ENCODE measurements at places on chromosomes 16 and 17.

- DNase-seq: no peak
Measured at GRCh38 chr17:78918979-78919378, 6.2 kb downstream of the TIMP2 start.

DNA sequence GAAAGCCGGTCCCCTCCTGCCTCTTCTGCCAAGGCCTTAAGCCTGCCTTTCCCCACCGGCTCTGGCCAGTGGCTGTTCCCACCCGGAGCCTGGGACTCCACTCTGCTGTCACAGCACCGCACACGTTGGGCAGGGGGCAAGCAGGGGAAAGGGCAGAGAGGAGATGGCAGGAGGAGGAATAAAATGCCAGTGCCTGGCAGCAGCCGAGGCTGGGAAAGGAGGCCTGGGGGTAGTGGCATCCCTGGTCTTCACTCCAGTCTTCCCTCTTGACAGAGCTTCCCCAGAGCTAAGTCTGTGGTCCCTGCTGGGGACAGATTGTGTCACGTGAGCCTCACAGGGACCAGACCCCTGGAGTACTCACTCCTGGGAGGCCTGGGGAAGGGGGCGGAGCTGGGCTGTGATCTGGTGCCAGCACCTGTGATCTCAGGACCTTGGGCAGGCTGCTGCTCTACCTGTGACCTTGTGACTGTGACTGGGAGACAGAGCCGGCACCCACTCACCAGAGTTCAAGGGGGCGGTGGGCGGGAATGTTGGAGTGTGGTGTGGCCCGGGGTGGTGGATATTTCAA lies 97.2 kb upstream of the GSE1 start:
- no peak for DNase-seq

- DNase-seq: no peak
Measured at GRCh38 chr17:14161419-14161818, 75.2 kb downstream of the CDRT15 start.

- no peak for DNase-seq
Measured at GRCh38 chr16:69438465-69438864, 14.0 kb downstream of the CYB5B start.

DNA sequence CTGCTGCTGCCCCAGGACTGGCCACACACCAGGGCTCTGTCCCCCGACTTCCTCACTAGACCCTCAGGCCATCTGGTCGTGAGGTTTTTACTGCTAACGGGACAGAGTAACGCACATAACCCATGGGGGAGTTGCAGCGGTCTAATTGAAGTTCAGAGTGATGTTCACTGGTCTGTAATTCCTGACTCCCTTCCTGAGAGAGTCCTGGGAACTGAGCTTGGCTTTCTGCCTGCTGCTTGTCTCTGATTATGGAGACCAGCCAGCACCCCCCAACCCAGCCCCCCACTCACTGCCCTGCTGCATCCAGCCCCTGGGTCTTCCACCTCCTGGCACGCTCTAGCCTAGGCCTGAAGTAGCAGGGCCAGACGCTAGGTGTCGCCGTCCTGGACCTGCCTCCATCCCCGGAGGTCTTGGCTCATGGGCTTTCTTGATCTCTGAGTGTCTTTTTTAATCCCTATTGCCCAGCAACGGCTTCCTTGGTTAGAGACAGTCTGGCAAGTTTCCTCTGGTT lies 192.9 kb downstream of the CCDC182 start:
- peak; percentile 82 for DNase-seq

GRCh38 chr17:58049533-58049932 lies 33.7 kb upstream of the DYNLL2 start:
- no peak for DNase-seq

DNA sequence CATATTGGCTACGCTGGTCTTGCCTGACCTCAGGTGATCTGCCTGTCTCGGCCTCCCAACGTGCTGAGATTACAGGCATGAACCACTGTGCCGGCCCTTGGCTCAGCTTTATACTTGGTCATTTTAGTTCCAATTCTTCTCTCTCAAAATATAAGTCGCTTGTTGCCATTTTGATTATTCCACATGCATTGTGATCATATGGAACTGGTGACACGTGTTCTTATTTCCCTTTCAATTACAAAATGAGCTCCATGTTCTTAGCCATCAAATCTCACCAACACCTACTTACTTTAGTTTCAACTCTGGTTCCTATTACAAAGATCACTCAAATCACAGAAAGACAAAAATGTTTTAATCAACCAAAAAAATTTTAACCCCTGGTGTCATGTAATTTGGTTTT lies 1711.7 kb downstream of the TP53TG3F start:
- no peak for DNase-seq

GRCh38 chr16:81101702-81102101 lies 5.5 kb upstream of the GCSH start:
- no peak for DNase-seq

- no peak for DNase-seq
Measured at GRCh38 chr16:66442502-66443268, 15.6 kb downstream of the BEAN1 start.

DNA sequence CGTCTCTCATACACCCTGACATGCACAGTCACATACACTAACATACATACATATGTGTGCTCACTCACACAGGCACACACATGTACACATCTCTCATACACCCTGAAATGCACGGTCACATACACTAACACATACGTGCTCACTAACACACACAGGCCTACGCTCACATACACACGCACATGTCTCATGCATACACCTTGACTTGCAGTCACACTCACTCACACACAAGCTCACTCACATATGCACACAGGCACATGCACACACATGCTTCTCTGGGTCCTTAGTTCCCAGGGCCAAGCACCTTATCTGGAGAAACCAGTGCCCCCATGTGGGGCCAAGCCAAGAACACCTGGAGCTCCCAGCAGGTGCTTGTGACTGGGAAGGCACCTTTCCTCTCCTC lies 240.3 kb downstream of the RBFOX3 start:
- DNase-seq: no peak

All from mesendoderm (in vitro differentiated cells).